Fibroblast of lung (primary cell): ENCODE measurements at places on chromosomes 3 and 15. TPM values are rescaled to one million over a fixed set of nuclear protein-coding genes. Genes with fewer than 3 reads are reported as not detected.

The ATP13A5 gene
- total RNA-seq = not detected in 2 replicates

The ECE2 gene
- not detected in 2 replicates for total RNA-seq

The MST1R gene
- 1.5 and 3.0 TPM in 2 replicates for total RNA-seq

The MESP2 gene
- 0.77 and 0.99 TPM in 2 replicates for total RNA-seq

The UBAP1L gene
- total RNA-seq = 0.99 and 1.0 TPM in 2 replicates

The RASGRP1 gene
- total RNA-seq = not detected in 2 replicates

The TEX9 gene
- total RNA-seq = 3.3 and 4.5 TPM in 2 replicates
